ENCODE measurements at places on chromosomes 7 and 10. TPM values are rescaled to one million over a fixed set of nuclear protein-coding genes. Genes with fewer than 3 reads are reported as not detected.

The SFMBT2 gene
- 0.20 TPM for polyA plus RNA-seq

The STK31 gene
- 0.05 TPM for polyA plus RNA-seq

DNA sequence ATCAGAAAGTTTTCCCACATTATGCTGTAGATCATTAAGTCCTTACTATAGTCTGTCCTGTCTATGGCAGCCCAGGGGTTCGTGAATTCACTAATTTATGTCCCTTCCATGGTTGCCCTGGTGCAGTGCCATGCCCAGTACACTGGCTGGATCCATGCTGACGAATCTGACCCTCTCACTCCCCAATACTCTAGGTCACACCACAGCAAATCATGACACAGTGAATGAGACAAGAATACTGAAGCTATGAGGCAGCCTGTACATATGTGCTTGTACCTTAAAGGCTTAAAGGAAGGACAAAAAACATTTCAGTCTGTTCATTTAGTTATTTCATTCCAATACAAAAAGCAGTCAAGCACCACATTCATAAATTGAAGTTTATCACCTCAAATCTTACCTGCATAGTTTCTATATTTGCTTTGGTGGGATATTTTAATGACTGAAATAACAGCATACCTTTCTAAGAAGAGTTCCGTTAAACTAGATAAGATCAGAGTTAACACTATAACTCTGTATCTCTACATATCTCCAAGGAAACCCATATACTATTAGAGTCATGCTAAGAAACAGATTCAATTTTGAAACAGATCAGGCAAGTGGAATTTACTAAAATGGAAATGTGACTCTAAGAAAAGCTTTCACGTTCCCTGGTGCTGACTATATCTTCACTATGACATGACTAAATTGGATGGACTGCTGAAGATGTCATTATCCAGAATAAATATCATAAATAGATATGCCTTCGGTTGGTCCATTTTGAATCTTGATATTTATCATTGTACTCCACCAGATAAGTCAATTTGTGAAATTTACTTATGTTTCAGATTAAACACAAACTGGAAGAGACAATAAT lies 36.7 kb downstream of the OSBPL3 start:
- no peaks in the 10 kb centered on the region for H3K36me3 ChIP-seq
- H3K27me3 ChIP-seq, result no peaks in the 10 kb centered on the region
- H3K27ac ChIP-seq, result peak overlapping the region; percentile 78
- no peak overlapping the region for H3K4me3 ChIP-seq
- H3K4me1 ChIP-seq, result peaks cover 17% of the 10 kb centered on the region

- no peak overlapping the region for H3K27ac ChIP-seq
- no peaks in the 10 kb centered on the region for H3K36me3 ChIP-seq
- H3K4me1 ChIP-seq, result no peaks in the 10 kb centered on the region
Observed at GRCh38 chr7:84102213-84102612, 92.4 kb downstream of the SEMA3A start.

DNA sequence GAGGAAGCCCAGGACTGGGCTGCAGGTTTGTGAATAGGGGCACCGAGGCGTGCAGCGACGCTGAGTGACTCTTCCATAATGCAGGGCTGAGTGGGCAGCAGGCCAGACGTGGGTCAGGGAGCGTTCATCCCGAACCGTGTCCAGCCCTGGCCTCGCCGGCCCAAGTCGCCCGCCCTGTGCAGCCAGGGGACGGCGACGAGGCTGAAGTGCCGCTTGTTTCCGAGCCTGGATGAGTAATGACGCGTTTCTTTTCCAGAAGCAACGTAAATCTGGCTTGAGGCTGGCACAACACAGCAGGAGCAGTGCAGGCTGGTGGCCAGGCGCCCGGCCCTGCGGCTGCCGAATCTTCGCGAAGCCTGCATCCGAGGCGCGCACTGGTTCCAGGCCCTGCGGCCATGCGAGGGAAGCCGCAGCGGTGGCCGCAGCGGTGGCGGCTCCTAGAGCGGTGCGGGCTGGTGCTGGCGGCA lies 74.0 kb upstream of the SEC61G start:
- H3K36me3 ChIP-seq, result no peaks in the 10 kb centered on the region
- H3K4me1 ChIP-seq, result no peaks in the 10 kb centered on the region
- H3K4me3 ChIP-seq, result no peak overlapping the region
- no peak for DNase-seq

DNA sequence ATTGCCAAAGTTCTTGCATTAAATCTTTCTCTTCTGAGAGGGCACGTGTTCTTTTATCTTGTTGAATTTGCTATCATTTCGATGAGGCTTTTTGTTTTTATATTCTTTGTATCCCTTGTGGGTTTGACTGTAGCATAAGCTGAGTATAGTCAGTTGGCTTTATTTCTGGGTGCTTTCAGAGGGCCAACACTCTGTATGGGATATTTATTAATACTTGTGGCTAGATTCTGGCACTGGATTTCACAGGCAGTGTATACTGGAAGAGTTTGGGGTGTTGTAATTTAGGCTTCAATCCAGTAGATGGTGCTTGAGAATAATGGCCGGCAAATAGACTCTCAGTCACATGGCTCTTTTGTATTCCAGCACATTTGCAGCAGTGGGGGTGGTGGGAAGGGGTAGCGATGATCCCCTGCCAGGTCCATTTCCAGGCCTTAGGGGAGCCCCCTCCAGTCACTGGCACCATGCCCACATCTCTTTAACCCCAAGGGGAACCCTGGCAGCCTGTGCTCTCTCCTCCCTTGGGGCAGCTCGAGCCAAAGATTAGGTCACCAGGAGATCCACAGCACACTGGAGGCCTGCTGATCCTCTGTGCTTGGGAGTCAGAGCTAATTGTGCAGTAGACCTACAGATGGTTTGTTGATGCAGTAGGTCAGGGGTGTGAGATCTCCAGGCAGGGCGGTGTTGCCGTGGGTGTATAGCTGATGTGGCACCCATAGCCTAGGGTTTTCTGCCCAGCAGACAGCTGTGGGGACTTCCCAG lies 81.8 kb downstream of the PTPN20 start:
- no peaks in the 10 kb centered on the region for H3K27me3 ChIP-seq
- H3K4me3 ChIP-seq, result no peak overlapping the region
- H3K36me3 ChIP-seq, result no peaks in the 10 kb centered on the region
- peak; percentile 52 for DNase-seq

- H3K27ac ChIP-seq, result no peak overlapping the region
- peak; percentile 19 for DNase-seq
- no peak overlapping the region for H3K4me3 ChIP-seq
- no peaks in the 10 kb centered on the region for H3K27me3 ChIP-seq
Observed at GRCh38 chr10:101450277-101451080, 96.5 kb downstream of the BTRC start.

DNA sequence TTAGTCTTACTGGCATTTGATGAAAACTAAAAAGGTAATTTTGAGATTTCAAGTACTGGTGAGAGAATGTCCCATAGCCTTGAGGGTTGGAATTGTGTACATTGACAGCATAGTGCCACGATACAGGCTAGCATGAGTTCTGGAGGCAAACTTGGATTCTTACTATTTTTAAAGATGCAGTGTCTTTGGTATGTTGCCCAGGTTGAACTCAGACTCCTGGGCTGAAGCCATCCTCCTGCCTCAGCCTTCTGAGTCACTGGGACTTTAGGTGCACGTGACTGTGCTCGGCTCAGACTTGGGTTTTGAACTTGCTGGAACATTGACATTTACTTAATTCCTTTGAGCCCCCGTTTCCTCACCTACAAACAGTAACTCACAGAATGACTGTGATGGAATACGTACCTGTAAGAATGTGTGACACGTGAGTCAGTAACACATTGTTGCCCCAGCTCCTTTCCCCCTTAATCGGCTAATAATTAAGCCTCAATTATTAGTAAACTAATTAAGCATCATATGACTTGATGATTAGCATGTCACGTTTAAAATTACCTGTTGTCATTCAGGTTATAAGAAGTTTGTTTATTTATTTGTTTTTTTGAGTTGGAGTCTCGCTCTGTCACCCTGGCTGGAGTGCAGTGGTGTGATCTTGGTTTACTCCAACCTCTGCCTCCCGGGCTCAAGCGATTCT lies 10.6 kb downstream of the DNAJB6 start:
- no peak overlapping the region for H3K4me3 ChIP-seq
- H3K27ac ChIP-seq, result peak overlapping the region; percentile 35

- no peaks in the 10 kb centered on the region for H3K27me3 ChIP-seq
- H3K4me1 ChIP-seq, result no peaks in the 10 kb centered on the region
- H3K4me3 ChIP-seq, result no peak overlapping the region
- no peak for DNase-seq
Observed at GRCh38 chr7:79529214-79529880, 75.9 kb upstream of the MAGI2 start.

GRCh38 chr7:44266526-44266925 lies 58.9 kb downstream of the CAMK2B start:
- H3K4me1 ChIP-seq, result no peaks in the 10 kb centered on the region
- no peaks in the 10 kb centered on the region for H3K36me3 ChIP-seq
- no peak overlapping the region for H3K4me3 ChIP-seq
- H3K27ac ChIP-seq, result no peak overlapping the region
- DNase-seq, result no peak

All from SK-N-SH (cell line).